ENCODE measurements at places on chromosomes 16 and 17.

GRCh38 chr16:15586716-15587115 lies 56.2 kb downstream of the MARF1 start:
- no peak for DNase-seq

GRCh38 chr16:56915336-56916119 lies 16.4 kb upstream of the HERPUD1 start:
- no peak for DNase-seq

GRCh38 chr17:74126179-74126900 lies 77.1 kb upstream of the RPL38 start:
- no peak for DNase-seq

GRCh38 chr17:17547210-17547764 lies 44.2 kb downstream of the PEMT start:
- DNase-seq, result no peak

DNA sequence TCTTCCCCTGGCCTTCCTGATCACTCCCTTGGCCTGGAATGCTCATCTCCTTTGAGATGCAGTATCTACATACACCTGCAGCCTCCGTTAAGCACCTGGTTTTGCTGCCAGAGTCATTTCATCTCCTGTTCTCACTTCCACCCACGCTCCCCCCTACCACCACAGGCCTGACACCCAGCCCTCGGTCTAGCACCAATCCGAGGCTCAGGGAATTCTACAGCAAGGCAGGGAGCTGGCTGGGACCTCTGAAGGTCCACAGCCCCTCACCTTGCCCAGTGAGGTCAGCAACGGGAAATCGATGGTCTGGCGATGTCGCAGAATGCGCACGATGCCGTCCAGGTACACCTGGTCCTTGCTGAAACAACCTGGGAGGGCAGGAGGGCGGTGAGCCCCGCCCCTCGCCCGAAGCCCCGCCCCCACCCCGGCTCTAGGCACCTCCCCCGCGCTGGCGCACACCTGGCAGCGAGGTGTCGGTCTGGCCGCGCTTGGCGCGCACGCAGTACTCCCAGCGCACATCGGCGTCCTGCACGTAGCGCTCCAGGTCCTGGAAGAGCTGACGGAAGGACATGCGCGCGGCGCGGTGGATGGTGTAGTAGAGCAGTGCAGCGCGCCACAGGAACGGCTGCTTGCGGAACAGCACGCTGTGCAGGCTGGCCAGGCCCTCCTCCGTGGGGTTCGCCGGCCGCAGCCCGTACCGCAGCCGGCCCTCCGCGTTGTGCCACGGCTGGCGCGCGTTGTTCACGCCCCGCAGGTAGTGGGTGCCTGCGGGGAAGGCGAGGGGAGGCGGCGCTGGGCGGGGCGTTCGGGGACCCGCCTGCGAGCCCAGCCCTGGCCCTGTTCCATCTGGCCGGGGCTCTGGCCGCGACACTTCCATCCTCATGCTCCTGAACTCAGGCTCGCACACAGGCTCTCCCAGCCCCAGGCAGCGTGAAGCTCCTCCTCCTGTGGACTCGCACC lies 5.7 kb downstream of the MATCAP1 start:
- peak; percentile 58 for DNase-seq

GRCh38 chr17:47935961-47936360 lies 5.4 kb upstream of the PNPO start:
- no peak for DNase-seq

DNA sequence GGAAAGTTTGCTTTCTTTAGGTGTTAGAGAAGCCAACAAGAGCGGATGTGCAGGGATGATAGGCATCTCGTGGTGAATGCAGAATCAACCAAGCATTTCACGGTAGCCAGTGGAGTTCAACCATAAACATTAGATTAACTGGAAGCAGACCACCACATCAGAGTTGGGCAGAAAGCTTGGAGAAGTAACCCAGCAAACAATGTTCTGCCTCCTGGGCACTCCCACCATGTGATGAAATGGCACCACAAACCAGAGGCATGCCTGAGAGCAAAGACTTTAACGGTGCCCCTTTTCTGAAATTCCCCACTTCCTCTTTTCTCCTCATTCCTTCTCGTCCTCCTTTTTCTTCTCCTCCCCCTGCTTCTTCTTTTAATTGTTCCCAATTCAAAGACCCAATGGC lies 193.5 kb upstream of the ANKFN1 start:
- DNase-seq, result no peak

DNA sequence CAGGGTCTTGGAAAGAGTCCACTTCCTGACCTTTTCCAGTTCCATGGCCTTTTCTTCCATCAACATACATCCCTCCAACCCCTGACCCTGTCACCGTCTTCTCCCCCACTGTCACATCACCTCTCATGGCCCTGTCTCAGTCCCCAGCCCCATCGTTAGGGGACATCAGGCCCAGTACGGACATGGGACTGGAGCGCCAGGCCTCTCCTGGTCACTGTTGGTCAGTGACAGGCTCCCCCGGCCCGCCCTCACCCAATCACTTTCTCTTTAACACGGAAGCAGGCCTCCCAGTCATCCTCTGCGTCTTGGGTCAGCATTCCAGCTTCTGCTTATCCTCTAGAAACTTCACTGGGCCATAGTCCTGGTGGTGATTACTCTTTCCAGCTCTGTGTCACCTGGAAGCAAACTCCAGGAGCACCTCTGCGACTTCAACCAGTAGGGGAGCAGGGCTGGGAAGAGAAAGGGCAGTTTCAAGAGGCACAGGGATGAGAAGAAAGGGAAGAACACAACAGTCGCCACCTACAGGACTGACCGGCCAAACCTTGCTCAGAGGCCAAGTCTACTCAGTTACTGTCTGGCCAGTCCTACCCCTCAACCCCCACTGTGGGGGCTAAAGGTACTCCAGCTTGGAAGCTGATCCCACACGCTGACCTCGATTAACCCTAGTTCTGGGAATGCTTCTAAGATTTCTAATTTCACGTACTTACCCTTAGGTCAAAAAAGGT lies 15.9 kb upstream of the ICAM2 start:
- DNase-seq, result no peak

DNA sequence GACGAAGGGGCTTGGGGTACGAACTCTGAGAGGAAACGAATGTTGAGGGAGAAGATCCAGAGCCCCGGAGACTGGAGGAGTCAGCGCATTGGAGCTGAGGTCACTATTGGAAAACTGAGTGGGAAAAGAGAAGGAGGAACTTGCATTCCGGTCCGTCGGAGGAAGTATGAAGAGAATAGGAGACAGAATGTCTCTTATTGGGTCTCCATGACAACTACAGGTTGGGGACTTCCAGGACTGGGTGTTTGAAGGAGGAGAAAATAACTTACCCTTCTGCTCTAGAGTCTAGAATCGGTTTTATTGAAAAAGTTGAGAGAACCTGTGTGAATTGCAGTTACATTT lies 537 bp downstream of the GOSR1 start:
- DNase-seq, result no peak

DNA sequence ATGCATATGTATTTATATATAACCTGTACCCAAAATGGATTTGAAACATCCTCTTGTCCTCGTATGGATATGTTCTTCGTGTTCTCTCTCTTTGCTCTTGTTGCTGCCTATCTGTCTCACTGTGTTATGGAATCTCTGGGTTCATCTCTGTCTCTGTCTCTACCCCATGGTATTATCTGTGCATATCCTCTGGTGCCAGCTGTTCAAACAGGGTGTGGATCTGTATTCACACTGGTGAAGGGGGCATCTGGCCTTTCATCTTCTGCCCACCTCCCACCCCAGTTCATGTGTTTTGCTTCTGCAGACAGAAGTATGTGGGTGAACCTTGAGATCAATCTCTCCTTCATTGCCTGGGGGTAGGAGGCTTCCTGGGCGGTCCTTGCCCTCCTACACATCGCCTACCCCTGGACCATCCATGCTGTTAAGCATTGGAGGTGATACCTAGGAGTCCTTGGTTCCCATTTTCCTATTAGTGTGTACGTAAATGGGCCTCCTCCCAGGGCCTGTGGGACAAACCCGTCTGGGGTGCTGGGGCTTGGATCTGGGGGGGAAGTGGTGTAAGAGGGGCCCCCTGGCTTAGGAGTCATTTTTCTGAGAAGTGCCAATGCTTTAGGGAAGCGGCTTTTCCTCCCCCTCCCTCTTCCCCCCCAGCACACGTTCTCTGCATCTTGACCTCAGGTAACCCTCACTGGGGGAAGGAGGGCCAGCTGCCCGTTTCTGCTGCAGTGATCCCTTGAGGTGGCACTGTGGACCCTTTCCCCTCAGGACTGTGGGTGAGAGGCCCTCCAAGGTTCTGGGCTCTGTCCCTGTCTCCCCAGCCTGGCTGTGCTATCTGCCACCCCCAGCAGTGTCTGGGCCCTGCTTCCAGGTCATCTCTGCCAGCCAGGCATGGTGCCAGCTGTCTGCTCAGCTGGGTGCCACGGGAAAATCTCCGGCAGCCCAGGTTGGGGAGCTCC lies 21.1 kb downstream of the RARA start:
- DNase-seq, result no peak

DNA sequence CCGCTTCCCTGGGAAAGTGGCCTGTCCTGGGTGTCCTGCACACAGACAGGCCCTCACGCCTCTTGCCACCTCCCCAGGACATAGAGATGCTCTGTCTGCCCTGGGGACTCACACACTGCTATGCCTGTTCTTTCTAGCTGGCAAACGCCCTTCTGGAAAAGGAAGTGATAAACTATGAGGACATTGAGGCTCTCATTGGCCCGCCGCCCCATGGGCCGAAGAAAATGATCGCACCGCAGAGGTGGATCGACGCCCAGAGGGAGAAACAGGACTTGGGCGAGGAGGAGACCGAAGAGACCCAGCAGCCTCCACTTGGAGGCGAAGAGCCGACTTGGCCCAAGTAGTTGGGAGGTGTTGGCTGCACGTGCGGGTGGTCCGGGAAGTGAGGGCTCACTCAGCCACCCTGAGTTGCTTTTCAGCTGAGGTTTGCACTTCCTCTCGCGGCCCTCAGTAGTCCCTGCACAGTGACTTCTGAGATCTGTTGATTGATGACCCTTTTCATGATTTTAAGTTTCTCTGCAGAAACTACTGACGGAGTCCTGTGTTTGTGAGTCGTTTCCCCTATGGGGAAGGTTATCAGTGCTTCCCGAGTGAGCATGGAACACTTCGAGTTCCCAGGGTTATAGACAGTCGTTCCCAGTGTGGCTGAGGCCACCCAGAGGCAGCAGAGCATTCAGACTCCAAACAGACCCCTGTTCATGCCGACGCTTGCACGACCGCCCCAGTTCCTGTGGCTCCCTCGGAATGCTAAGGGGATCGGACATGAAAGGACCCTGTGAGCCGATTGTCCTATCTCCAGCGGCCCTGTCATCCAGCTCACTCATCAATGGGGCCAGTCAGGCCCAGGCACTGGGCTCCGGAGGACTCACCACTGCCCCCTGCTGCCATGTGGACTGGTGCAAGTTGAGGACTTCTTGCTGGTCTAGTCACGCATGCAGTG lies 3.5 kb upstream of the RPL13 start:
- peak; percentile 77 for DNase-seq

DNA sequence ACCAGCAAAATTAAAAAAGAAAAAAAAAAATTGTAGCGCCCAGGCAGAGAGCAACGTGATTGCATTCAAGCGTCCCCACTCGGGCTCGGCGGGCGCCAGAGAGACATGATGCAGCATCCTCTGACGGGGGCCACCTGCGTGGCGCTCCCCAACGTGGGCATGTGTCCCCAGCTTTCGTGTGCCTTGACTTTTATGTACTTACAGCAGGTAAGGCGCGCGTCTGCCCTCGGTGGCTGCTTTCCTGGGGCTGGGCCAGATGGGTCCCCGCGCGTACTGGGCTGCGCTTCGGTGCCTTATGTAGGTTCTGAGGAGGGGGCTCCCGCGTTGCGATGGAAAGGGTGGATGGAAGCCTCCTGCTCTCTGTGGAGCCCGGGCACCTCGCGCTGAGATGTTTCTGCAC lies 28.4 kb upstream of the RBFOX1 start:
- peak; percentile 69 for DNase-seq

GRCh38 chr16:19499006-19499405 lies 22.9 kb downstream of the GDE1 start:
- DNase-seq, result no peak

DNA sequence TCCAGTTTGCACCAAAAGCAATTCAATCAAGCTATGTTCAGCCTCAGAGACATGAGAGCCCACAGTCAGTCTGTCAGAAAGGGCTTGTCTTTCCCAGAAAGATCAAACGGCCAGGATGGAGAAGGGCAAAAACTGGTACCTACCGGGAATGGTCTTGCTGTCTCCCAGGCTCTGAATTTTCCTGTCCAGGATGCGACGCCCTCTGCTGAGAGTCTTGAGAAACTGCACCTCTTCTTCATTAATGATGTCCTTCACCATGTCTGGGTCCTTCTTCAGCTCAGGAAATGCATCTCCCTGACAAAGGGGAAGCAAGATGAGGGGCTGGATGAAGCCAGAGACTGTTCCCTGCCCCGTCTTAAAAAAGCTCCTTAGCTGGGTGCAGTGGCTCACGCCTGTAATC lies 15.8 kb upstream of the EXOSC6 start:
- DNase-seq, result no peak

- DNase-seq, result no peak
Observed at GRCh38 chr17:72640415-72641165, 451.9 kb downstream of the SLC39A11 start.

Data from retina (tissue), 1 donor.